ENCODE measurements at places on chromosomes 12 and 14.

- H3K4me3 ChIP-seq, result no peak overlapping the region
- no peaks in the 10 kb centered on the region for H3K4me1 ChIP-seq
- no peaks in the 10 kb centered on the region for H3K27me3 ChIP-seq
- no peaks in the 10 kb centered on the region for H3K36me3 ChIP-seq
Observed at GRCh38 chr12:12671850-12672660, 23.9 kb downstream of the GPR19 start.

DNA sequence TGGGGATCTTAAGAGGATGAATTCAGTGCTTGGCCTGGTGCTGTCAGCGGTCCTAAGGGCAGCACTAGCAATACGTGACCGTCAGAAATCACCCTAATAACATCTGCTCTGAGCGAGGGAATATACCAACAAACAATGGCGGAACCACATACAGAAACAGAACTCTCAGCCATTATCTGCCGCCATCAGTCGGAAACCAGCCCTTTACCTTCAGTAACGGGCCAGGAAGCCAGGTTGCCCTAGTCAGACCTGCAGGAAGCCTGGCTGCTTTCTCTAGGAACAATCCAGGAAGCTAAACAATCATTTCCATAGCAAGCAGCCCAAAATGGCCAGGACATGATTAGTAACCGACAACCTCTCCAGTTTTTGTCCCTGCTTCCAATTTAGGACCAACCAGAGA lies 5.6 kb downstream of the CDCA4 start:
- peak overlapping the region; percentile 26 for H3K4me3 ChIP-seq
- no peak for DNase-seq
- peaks cover 71% of the 10 kb centered on the region for H3K4me1 ChIP-seq
- peak overlapping the region; percentile 81 for H3K27ac ChIP-seq

DNA sequence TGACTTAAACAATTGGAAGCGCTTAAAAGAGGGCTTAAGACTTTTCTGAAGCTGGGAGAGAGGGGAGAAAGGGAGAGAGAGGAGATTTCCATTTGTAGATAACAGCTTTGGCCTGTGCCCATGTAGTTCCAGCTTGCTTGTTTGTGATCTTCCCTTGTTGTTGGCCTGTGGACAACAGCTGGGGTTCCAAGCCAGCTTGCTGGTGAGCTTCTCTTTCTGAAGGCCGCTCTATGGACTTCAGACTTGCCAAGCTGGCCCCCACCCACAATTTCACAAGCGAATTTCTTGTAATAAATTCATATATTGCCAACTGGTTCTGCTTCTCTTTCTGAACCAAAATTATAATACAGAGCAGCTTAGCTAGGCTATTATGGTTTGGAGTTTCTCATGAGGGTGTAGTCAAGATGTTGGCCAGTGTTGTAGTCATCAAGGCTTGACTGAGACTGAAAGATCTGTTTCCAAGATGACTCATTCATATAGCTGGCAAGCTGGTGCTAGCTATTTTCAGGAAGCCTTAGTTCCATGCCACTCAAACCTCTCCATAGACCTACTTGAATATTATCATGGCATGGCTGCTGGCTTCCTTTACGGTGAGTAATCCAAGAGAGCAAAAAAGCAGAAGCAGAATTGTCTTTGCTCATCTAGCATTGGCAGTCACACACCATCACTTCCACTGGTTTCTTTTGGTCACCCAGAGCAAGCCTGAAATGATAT lies 89.4 kb downstream of the ATP23 start:
- no peak overlapping the region for H3K4me3 ChIP-seq
- no peaks in the 10 kb centered on the region for H3K4me1 ChIP-seq
- DNase-seq, result no peak
- H3K36me3 ChIP-seq, result peaks cover 6% of the 10 kb centered on the region
- no peak overlapping the region for H3K27ac ChIP-seq

DNA sequence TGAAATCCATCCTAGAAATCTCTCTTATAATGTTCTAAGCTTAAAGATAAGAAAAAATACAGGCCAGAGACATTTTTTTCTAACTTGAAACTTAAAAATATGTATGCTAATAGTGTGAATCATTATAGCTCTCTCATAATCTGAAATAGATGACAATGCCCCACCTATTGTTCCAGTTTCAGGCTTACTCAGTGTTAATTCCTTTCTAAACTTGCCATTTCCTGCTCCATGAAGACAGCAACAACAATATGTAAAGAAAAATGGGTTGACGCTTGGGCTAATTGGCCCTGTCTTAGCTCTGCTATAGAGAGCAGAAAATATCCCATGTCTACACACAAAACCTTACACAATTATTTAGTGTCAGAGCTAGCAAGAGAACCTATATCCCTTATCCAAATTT lies 37.1 kb downstream of the LMO3 start:
- H3K36me3 ChIP-seq, result no peaks in the 10 kb centered on the region
- no peak overlapping the region for H3K27ac ChIP-seq
- no peak overlapping the region for H3K4me3 ChIP-seq
- H3K4me1 ChIP-seq, result peaks cover 11% of the 10 kb centered on the region

DNA sequence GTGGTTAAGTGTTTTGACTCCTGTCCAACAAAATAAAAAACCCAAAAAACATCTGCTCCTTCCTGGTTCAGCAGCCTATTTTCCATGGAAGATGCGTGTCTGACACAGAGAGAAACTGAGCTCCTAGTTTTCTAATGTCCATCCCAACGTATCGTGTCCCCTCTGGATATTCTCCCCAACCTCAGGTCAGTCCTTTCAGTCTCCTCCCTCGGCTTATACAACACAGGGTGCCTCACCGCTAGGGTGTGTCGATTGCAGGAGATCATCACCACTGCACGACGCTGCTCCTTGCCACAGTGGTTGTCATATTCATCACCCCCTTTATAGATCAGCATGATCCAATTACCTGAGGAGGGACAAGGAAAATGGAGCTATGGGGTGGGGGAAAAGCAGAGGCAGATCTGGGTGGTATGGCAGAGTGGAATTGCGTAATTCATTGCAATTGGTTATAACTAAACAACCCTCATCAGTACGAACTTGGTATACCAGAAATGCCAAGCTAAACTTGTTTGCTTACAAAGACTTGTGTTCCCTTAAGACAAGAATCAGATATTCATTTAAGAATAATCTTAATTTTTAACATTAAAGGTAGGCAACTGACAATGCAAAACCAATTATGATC lies 5.8 kb downstream of the M6PR start:
- H3K36me3 ChIP-seq, result peaks cover 12% of the 10 kb centered on the region
- H3K4me1 ChIP-seq, result peaks cover 14% of the 10 kb centered on the region
- no peak overlapping the region for H3K27ac ChIP-seq
- peaks cover 3% of the 10 kb centered on the region for H3K27me3 ChIP-seq
- no peak overlapping the region for H3K4me3 ChIP-seq

DNA sequence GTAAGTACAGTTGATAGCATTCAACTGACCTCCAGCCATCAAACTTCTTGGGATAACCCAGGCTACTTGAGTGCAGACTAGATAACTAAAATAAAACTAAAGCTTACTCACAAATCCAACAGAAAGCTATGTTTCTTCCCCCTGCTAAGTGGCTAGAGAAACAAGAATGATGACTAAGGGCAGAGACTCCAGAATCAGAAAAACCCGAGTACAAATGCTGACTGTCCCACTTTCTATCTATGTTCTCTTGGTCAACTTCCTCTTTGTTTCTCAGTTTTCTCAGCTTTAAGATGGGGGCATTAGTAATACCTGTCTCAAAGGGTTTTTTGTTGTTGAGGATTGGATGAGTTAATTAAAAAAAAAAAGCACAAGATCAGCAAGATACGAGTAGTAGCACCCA lies 6.1 kb upstream of the NUAK1 start:
- DNase-seq, result no peak
- H3K36me3 ChIP-seq, result peaks cover 5% of the 10 kb centered on the region
- H3K27me3 ChIP-seq, result peaks cover 5% of the 10 kb centered on the region
- H3K27ac ChIP-seq, result no peak overlapping the region
- peaks cover 26% of the 10 kb centered on the region for H3K4me1 ChIP-seq

GRCh38 chr14:41297576-41298327 lies 308.9 kb upstream of the LRFN5 start:
- no peak for DNase-seq
- no peak overlapping the region for H3K27ac ChIP-seq
- no peak overlapping the region for H3K4me3 ChIP-seq

DNA sequence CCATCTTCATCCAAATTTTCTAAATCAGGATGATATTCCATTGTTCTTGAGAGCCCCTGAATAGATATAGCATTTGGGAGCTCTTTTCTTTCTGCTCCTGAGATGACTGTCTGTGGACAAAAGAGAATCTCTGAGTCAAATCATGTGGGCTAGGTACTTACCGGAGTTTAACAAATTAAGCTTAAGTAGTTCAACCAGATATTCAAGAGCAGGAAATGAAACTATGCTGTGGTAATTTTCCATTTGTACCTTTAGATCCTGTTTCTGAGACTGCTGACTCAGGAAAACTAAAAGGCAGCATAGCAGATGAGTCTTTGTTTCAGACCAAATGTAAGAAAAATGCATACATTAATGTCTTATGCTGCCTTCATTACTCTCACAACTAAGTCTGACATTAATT lies at the start of gene CLEC7A:
TSS of gene CLEC7A (minus strand) at position 158 of the 400 bp plus-strand sequence. CDS start at position 41, 117 bp downstream.
- no peak for DNase-seq
- H3K4me3 ChIP-seq, result no peak within 1 kb of the TSS
- H3K36me3 ChIP-seq, result no peaks in the 10 kb centered on the region

DNA sequence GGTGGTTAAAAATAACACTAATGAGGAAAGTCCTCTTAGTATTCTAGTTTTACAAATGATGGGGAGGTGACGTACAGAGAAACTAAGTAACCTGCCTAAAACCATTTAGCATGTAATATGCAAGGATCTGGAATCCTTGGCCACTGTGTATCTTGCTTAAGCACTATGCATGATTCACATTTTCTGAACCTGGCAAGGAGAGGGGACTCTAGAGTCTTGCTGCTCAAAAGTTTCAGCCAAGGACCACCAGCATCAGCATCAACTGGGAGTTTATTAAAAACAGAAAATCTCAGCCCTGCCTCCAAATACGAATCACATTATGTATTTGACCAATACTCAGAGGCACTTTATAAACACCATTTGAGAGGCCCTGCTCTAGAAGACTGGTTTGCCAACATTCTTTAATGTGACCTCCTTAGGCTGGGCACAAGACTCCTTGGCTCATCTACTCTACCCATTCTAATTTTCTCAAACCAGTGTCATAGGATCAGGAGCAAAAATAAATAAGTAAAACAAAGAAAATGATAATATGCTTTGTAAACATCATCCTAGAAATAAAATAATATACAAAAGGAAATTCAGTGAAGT lies 52.9 kb downstream of the ABCC9 start:
- H3K4me3 ChIP-seq, result no peak overlapping the region
- H3K27ac ChIP-seq, result no peak overlapping the region
- DNase-seq, result no peak
- H3K36me3 ChIP-seq, result no peaks in the 10 kb centered on the region
- H3K4me1 ChIP-seq, result no peaks in the 10 kb centered on the region

DNA sequence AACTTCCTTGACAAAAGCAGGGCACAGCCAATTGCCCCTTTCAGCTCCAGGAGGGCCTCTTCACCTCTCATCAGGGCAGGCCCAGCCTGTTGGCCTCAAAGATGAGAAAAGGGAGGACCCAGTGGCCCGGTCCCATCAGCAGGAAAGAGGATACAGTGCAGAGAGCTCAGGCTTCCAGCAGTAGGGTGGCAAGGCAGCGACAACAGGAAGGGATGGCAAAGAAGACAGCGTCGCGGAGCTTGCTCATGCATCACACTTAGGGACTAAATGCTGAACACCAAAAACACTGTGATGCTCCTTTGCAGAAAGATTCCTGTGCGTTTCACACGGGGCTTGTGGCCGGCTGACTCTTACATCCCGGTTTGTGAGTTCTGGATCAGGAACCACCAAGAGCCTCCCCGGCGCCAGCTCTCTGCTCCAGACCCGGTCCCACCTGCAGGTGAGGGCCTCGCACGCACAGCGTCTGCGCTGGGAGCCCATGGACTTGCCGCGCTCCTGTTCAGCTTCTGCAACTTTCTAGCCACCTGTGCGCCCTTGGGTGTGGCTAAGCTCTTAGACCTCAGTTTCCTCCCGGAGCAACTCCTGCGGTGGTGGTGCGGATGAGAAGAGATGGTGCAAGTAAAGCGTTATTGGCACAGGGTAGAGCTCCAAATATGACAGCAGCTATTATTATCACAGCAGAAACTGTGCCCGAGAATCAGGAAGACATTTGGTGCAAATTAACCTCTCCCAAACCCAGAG lies 15.3 kb upstream of the BCL7A start:
- no peak overlapping the region for H3K4me3 ChIP-seq
- H3K36me3 ChIP-seq, result no peaks in the 10 kb centered on the region
- no peaks in the 10 kb centered on the region for H3K4me1 ChIP-seq
- no peak for DNase-seq
- no peak overlapping the region for H3K27ac ChIP-seq
- peaks cover 2% of the 10 kb centered on the region for H3K27me3 ChIP-seq

DNA sequence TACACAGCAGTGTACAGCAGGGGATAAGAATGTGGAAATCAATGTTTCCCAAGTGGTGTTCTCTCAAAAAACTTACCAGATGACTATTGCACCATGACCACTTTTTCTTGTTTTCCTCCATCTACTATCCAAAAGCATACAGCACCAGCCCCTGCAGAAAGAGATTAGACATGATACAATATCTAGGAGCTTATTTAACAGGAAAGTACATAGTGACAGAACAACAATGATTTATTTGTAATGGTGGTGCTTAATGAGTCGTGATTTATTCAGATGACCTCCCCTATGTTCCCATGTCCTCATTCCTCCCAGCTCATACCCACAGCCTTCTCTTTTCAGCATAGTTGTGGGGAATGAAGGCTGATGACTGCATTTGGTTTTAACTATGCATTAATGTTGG lies 413.6 kb downstream of the BTG1 start:
- H3K4me3 ChIP-seq, result no peak overlapping the region
- no peak for DNase-seq
- H3K27me3 ChIP-seq, result no peaks in the 10 kb centered on the region
- H3K36me3 ChIP-seq, result no peaks in the 10 kb centered on the region
- H3K27ac ChIP-seq, result no peak overlapping the region
- no peaks in the 10 kb centered on the region for H3K4me1 ChIP-seq

GRCh38 chr12:93913845-93914244 lies 234.5 kb upstream of the PLXNC1 start:
- H3K27me3 ChIP-seq, result peaks cover 3% of the 10 kb centered on the region
- H3K4me1 ChIP-seq, result peaks cover 18% of the 10 kb centered on the region
- H3K36me3 ChIP-seq, result no peaks in the 10 kb centered on the region
- H3K4me3 ChIP-seq, result no peak overlapping the region
- no peak overlapping the region for H3K27ac ChIP-seq

- H3K36me3 ChIP-seq, result no peaks in the 10 kb centered on the region
- no peaks in the 10 kb centered on the region for H3K27me3 ChIP-seq
- peaks cover 16% of the 10 kb centered on the region for H3K4me1 ChIP-seq
- no peak for DNase-seq
Observed at GRCh38 chr12:1620092-1620491, 8.9 kb upstream of the WNT5B start.

GRCh38 chr12:124517260-124518050 lies 50.0 kb downstream of the NCOR2 start:
- peaks cover 54% of the 10 kb centered on the region for H3K4me1 ChIP-seq
- no peak overlapping the region for H3K27ac ChIP-seq
- DNase-seq, result no peak
- no peaks in the 10 kb centered on the region for H3K36me3 ChIP-seq

- no peak overlapping the region for H3K4me3 ChIP-seq
- DNase-seq, result no peak
- no peak overlapping the region for H3K27ac ChIP-seq
- H3K36me3 ChIP-seq, result peaks cover 6% of the 10 kb centered on the region
- H3K4me1 ChIP-seq, result no peaks in the 10 kb centered on the region
Observed at GRCh38 chr12:1553987-1554982, 40.1 kb downstream of the FBXL14 start.

Measured in endothelial cell (in vitro differentiated cells).